CD4-positive, CD25-positive, alpha-beta regulatory T cell (primary cell): ENCODE measurements at places on chromosomes 1 and 21. TPM values are rescaled to one million over a fixed set of nuclear protein-coding genes. Genes with fewer than 3 reads are reported as not detected.

Gene PSEN2
- 3.7 TPM for total RNA-seq

DNA sequence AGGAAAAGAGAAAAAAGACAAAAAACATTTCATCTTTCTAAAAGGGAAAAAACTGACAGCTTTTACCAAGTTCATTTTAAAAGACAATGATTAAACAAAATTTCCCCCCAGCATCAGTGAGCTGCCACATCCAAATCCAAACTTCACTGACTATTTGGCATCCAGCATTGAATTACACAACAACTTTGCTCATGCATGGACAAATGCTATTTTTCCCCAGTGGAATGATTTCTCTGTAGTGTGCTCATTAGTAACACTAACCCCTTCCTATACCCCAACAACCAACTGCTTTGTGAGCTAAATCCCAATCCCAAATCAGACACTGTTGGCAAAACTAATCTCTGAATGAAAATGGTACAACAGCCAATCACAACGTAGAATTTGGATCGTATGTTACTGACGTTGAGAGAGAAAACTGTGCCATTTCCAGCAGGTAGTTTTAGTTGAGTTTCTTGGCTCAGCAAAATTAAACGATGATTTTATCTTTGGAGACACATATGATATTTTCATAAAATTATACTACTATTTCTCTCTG, 37.9 kb downstream of the PIK3R3 start:
- H3K4me1 ChIP-seq, result no peaks in the 10 kb centered on the region
- H3K27ac ChIP-seq, result no peak overlapping the region
- H3K4me3 ChIP-seq, result no peak overlapping the region
- H3K27me3 ChIP-seq, result no peaks in the 10 kb centered on the region
- no peaks in the 10 kb centered on the region for H3K36me3 ChIP-seq
- no peak for DNase-seq

GRCh38 chr1:233704898-233705723, 91.2 kb downstream of the KCNK1 start:
- no peaks in the 10 kb centered on the region for H3K36me3 ChIP-seq
- peaks cover 2% of the 10 kb centered on the region for H3K27me3 ChIP-seq
- no peaks in the 10 kb centered on the region for H3K4me1 ChIP-seq
- no peak overlapping the region for H3K4me3 ChIP-seq
- H3K27ac ChIP-seq, result no peak overlapping the region

- no peak overlapping the region for H3K27ac ChIP-seq
- no peak for DNase-seq
- H3K27me3 ChIP-seq, result no peaks in the 10 kb centered on the region
- no peaks in the 10 kb centered on the region for H3K4me1 ChIP-seq
- no peaks in the 10 kb centered on the region for H3K36me3 ChIP-seq
These were observed 22.3 kb downstream of the NAV1 start for GRCh38 chr1:201561195-201561564.

DNA sequence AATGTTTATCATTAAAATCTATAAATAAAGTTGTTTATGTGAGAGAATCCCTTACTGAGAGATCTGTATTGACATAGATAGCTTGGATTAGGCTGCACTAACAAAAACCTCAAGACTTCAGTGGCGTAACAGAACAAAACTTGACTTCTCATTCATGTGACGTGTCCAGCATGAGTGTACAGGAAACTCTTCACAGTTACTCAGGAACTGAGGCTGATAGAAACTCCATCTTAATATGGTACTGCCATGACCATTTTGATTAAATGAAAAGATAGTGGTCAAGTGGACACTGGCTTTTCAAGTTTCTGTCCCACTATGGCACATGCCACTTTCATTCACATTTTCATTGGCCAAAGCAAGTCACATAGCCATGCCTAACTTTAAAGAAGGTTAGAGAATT, 3.7 kb downstream of the ST3GAL3 start:
- peaks cover 17% of the 10 kb centered on the region for H3K4me1 ChIP-seq
- no peak overlapping the region for H3K27ac ChIP-seq
- no peak for DNase-seq
- H3K36me3 ChIP-seq, result peaks cover 2% of the 10 kb centered on the region
- no peaks in the 10 kb centered on the region for H3K27me3 ChIP-seq
- H3K4me3 ChIP-seq, result no peak overlapping the region

DNA sequence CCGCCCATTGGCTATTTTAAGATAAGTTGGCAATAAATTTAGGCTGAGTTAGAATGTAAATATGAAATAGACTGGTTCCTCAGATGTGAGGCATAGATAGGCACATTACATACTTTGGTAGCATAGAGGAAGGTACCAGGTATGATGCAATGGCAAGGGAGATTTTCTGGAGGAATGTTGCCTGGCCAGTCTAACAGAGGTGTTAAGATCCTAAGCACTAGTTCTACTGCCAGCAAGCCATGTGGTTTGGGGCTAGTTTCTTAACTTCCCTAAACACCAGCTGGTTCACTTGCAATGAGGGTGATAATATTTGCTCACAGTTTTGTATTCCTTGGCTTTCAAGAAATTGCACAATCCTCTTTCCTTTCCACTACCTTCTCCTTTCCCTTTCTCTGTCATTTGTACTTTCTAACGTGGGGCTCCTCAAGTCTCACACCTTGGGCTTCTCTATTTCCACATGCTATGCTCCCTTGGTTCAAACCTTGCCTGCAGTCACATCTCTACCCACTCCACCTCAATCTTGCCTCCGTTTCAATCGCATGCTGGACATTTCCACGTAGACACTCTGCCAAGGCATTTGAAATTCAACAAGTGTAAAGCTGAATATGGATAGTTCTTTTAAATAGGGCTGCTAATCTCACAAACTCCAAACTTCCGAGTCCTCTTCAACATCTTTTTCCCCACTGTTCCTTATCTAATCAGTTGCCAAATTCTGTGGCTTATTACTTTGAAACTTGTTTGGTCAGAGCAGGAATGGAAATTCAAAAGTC, 4.7 kb upstream of the CD55 start:
- H3K4me1 ChIP-seq, result peaks cover 6% of the 10 kb centered on the region
- no peak overlapping the region for H3K27ac ChIP-seq
- H3K4me3 ChIP-seq, result no peak overlapping the region
- no peak for DNase-seq

Gene TAS1R1
- not detected for total RNA-seq

DNA sequence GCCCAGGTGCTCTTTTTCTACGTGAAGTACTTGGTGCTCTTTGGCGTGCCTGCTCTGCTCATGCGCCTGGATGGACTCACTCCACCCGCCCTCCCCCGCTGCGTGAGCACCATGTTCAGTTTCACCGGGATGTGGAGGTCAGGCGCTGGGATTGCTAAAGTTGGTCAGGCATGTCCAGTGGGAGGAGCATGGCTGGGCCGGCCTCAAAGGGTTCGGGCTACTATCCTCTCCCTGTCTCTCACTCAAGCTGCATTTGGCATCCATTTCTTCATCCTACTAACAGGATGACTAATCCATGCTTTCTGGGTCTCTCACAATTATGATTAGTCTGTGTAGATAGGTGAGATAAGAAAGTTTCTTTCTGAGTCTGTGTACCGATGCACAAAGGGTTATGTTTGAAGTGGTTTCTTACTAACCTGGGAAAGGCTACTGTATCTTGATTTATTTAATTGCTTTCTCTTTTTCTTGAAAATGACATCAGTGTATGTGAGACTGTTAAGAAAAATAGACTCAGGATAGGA, 135.9 kb downstream of the HHAT start:
- H3K36me3 ChIP-seq, result no peaks in the 10 kb centered on the region
- H3K4me3 ChIP-seq, result no peak overlapping the region
- no peaks in the 10 kb centered on the region for H3K4me1 ChIP-seq
- H3K27ac ChIP-seq, result no peak overlapping the region
- DNase-seq, result no peak

GRCh38 chr1:204726478-204726877, 40.9 kb upstream of the LRRN2 start:
- H3K4me1 ChIP-seq, result no peaks in the 10 kb centered on the region
- peaks cover 9% of the 10 kb centered on the region for H3K27me3 ChIP-seq
- no peak overlapping the region for H3K4me3 ChIP-seq
- no peak for DNase-seq

- no peak overlapping the region for H3K27ac ChIP-seq
- DNase-seq, result peak; percentile 10
- H3K4me1 ChIP-seq, result peaks cover 3% of the 10 kb centered on the region
These were observed 1.5 kb downstream of the KNCN start for GRCh38 chr1:46549697-46550681.

Gene SH2D2A
- total RNA-seq, result 158 TPM

Gene HRNR
- not detected for total RNA-seq

DNA sequence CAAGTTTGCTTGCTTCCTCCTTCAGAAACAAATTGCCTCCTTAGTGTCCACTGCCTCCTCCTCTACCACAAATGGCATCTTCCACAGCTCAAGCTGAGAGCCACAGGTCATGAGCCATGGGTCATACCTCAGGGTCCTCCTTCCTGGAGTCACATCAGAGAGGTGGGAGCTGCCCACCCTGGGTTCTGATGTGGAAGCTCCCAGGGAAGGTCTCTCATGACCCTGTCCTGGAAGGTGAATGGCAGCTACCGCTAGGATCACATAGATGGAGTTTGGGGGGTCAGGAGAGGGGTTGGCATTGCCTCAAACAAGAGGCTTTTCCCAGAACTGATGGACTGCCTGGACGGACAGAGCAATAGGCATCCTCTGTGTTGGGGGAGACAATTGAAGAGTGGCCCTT, 321.4 kb downstream of the MATN1 start:
- DNase-seq, result no peak
- no peaks in the 10 kb centered on the region for H3K36me3 ChIP-seq
- no peak overlapping the region for H3K27ac ChIP-seq
- no peak overlapping the region for H3K4me3 ChIP-seq
- H3K4me1 ChIP-seq, result no peaks in the 10 kb centered on the region
- no peaks in the 10 kb centered on the region for H3K27me3 ChIP-seq

DNA sequence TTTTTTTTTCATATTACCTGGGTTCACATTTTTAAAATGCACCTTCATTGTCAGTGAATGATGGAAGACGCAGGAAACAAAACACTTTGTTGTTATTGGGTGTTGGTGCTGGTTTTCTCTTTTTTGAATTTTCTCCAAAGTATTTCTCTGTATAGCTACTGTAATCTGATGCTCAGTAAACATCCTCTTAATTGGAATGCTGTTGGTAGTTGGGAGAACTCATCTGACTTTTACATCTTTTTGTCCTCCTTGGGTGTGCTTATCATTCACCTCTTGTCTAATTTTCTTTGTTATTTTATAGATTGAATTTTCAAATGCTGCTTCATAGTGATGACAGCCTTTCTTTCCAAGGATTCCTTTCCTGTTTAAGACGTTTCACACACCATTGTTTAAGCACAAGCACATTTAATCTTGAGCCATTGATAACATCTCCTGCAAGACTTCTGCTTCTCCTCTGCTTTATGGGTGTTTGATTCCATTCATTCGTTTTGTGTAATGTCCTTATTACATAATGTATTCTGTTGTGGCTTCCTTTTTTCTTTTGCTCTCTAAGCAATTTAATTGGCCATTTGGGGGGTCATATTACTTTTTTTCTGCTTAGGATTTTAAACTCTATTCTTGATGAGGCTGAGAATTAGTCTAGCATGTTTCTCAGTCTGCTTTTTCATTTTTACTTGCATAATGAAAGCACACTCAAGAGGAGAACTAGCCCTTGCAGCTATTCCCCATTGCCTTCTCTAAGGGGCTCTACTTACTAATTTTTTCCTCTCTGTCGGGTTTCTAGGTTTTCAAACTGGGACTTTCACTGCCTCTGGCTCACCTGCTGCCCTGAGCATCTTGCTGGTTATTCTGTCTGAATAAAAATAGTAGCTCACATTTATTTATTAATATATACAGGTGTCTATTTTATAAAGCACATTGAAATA, 42.0 kb upstream of the CD34 start:
- H3K27ac ChIP-seq, result no peak overlapping the region
- no peak overlapping the region for H3K4me3 ChIP-seq
- no peaks in the 10 kb centered on the region for H3K4me1 ChIP-seq
- no peaks in the 10 kb centered on the region for H3K36me3 ChIP-seq
- DNase-seq, result no peak

Gene CD244
- 0.47 TPM for total RNA-seq

DNA sequence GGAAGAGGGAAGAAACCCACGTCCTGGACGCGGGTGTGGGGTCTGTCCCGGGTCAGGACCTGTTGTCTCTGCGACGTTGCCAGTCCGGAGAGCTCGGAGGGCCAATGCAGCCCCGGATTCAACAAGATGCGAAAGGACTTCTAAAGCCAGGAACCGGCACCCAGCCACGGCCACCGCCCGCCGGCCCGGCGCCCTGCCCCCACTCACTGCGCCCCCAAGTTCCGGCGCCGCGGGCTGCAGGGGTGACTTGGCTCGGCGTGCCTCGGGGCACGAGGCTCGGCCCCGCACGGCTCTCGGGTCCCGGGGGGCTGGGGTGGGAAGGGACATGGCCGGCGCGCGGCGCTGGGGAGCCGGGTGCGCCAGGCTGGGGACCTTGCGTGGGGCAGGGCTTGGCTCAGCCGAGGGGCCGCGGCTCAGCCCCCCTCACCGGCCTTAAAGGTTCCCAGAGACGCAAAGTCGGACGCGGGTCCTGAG, 51.8 kb upstream of the H6PD start:
- no peak overlapping the region for H3K27ac ChIP-seq
- H3K4me1 ChIP-seq, result peaks cover 20% of the 10 kb centered on the region
- peaks cover 5% of the 10 kb centered on the region for H3K27me3 ChIP-seq
- no peaks in the 10 kb centered on the region for H3K36me3 ChIP-seq

DNA sequence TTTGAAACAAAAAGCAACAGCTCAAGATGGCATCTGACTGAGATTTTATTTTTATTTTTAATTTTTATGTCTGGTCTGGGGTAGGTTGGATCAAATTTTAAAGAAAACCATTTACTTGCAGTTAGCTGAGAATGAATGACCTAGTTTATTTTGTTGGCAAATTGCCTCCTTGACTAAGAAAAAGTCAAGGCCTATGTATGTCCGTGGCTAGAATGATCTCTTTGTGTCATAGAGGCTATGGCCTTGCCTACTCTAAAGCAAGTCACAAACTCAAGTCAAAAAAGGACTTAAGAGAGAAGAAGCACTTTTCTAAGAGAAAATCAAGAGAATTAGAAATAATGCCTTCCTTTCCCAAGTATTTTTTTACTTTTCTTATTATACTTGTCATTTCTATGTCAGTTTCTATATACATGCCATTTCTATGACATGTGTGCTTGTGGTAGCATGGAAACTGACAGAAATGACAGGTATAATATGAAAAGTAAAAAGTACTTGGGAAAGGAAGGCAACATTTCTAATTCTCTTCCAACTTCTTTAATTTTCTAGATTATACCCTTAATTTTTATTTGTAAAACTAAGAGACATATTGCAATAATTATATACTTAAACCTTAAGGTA, 136.7 kb downstream of the CENPF start:
- no peak for DNase-seq
- H3K36me3 ChIP-seq, result no peaks in the 10 kb centered on the region
- no peaks in the 10 kb centered on the region for H3K27me3 ChIP-seq

GRCh38 chr21:41367301-41367944, 5.6 kb downstream of the MX2 start:
- peaks cover 60% of the 10 kb centered on the region for H3K4me1 ChIP-seq
- no peak overlapping the region for H3K4me3 ChIP-seq
- H3K27me3 ChIP-seq, result no peaks in the 10 kb centered on the region
- no peak for DNase-seq
- peak overlapping the region; percentile 82 for H3K27ac ChIP-seq

- no peak overlapping the region for H3K27ac ChIP-seq
- no peaks in the 10 kb centered on the region for H3K4me1 ChIP-seq
- H3K27me3 ChIP-seq, result no peaks in the 10 kb centered on the region
- no peak for DNase-seq
These were observed 15.6 kb downstream of the BACE2 start for GRCh38 chr21:41183575-41183974.

Gene DNAH14
- not detected for total RNA-seq

- H3K27me3 ChIP-seq, result no peaks in the 10 kb centered on the region
- DNase-seq, result no peak
- no peaks in the 10 kb centered on the region for H3K36me3 ChIP-seq
- no peak overlapping the region for H3K27ac ChIP-seq
These were observed 196.1 kb upstream of the FGGY start for GRCh38 chr1:59100708-59101374.

Gene PRKCZ
- 42.7 TPM for total RNA-seq
